ENCODE measurements at places on chromosomes 5 and 9.

- no peak for DNase-seq
These were observed 373.7 kb upstream of the CCNH start for GRCh38 chr5:87786471-87786870.

DNA sequence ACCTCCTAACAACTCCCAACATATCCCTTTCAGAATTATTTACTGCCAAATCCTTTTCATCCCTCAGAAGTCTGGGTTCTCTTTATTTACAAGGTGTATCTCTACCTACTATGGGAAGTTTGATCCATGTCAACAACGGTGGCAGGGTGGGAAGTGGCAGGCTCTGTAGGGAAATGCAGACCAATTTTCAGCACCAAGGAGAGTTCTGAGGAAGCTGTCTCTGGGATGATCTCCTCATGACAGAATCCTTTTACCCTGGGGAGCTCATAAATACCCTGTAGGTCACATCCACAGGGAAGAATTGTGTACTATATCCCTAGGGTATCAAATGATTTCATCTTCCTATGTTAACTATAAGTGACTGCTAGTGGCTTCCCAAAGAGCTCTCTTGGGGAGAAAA, 107.8 kb upstream of the NEK6 start:
- no peak for DNase-seq

- DNase-seq: no peak
These were observed 87.9 kb downstream of the EQTN start for GRCh38 chr9:27209034-27209433.

GRCh38 chr9:109320331-109320741, 523 bp downstream of the EPB41L4B start:
- DNase-seq: no peak

- no peak for DNase-seq
These were observed 3.8 kb downstream of the NDST1 start for GRCh38 chr5:150511578-150512367.

GRCh38 chr5:68347536-68347935, 132.0 kb downstream of the PIK3R1 start:
- DNase-seq: no peak

DNA sequence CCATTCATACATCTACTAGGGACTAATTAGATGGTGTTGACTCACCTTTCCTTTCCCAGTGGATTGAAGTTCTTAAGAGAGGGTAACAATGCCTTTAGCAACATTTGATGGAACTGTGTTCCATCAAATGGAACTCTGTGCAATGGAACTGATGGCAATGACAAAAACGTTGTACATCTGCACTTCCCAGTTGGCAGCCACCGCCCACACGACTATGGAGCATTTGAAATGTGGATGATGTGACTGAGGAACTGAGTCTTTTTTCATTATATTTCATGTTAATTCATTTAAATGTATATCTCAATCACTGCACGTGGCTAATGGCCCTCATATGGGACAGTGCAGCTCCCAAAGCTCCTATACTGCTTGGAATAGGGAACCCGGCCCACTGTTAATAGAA, 39.0 kb upstream of the ICE1 start:
- no peak for DNase-seq

DNA sequence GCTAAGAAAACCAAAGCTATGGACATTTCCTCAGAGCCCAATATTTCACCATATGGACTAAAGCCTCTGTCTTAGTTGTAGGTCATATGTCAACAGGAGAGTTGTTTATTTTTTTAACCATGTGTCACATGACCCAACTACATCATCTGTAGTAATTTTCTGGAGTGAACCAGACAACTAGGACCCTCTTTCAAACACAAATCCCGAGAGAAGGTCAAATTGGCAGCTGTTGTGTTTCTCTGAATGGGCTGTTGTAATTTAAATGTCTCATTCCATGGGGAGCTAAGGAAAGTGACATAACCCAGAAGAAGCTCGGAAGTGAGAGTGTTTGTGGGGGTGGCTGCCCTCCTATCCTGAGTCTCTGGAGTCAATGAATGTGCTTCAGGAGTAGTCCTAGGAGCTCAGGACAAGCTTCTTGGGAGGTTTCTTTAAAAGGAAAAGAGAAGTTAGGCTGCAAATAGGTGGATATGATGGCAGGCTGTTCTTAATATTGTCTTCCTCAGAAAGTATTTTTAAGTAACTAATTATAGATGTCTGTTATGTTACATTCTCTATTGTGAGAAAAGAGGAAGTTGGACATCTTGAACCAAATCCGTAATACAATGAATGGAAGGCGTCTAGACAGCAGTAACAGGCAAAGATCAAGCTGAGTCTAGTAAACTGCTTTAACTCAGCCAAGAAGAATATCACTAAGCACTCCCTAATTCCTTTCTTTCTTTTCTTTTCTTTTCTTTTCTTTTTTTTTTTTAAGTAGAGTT, 50.1 kb downstream of the TMEM167A start:
- no peak for DNase-seq

DNA sequence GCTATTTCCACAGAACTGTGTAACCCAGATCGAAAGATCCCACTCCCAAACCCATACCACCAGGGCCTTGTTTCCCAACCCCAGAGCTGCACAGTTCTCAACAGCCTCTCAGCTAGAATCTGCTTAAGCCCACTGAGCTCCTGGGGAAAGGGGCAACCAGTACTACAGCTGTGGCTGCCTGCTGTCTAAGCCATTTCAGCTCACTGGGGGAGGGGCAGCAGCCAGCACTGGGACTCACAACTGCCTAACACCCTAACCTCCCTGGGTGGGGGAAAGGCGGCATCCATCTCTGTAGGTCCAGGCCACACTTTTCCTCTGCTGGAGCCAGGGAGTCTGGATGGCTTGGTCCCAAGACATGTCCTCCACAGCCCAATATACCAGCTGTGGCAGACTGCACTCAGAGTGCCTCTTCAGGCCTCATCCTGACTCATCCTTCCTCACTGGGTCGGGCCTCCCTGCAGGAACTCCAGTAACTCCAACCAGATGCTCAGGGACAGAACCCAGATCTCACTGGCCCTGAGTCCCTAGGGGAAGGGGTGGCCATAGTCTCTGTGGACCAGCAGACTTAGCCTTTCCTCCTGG, 241.4 kb downstream of the HINT1 start:
- DNase-seq: no peak

GRCh38 chr9:78609450-78609849, 312.5 kb downstream of the PSAT1 start:
- DNase-seq: no peak

DNA sequence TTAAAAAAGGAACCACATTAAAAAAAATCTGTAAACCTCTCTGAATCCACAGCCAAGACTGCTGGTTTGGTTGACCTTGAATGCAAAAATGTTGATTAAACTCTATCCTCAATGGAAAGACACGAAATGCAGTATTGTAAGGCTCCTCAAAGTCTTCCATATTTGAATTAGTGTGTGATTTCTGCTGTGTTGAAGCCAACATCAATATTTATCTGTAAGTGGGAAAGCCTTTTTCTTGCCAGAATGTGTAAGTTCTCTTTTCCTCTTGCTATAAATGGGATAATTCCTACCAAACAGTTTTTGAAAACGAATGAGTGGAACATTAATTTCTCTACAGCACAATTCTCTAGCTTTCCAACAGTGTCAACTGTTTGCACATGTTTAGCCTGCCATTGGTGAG, 422.1 kb upstream of the TNC start:
- DNase-seq: no peak

DNA sequence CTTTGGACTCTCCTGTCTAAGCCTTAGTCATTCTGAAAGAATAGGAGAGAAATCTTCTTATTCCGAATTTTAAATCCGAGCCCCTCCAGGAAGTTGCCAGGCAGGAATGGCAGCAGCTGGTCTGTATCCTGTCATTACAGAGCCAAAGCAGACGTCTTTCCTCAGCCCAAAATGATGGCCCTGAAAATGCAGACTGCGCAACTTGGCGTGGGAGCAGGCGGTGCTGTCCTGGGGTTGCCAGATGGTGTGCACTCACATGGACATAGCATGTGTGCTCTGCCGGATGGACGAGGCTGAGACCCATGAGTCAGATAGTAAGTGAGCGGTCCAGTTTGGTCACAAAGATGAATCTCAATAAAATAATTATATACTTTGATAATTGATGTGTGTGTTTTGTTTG, 410.4 kb downstream of the KCTD16 start:
- DNase-seq: no peak

- no peak for DNase-seq
These were observed 31.6 kb upstream of the NAA35 start for GRCh38 chr9:85909390-85909789.

GRCh38 chr5:132766020-132766805, 10.8 kb downstream of the SEPTIN8 start:
- DNase-seq: no peak

DNA sequence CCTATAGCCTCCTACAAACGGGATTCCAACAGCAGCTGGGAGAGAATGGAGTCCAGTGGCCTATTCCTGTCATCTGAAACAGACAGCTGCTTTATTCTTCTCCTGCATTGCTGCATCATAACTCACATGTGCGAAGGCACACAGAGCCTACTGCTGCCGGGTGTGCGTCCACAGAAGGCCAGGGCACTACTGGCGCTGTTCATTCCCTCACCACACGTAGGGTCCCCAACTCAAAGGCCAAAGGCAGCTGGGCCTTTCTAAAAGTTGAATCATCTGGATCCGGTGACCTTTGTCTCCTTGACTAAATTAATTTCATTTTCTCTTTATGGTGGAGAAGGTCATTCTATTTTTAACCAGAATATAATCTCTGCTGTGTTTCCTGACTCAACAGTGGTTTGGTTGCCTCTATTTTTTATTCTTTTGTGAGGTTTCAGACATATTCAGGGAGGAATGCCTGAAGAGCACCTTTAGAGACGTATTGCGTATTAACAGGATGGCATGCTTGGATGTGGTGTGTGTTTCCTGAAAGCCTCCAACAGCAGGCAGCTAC, 10.8 kb upstream of the SPATA24 start:
- no peak for DNase-seq

DNA sequence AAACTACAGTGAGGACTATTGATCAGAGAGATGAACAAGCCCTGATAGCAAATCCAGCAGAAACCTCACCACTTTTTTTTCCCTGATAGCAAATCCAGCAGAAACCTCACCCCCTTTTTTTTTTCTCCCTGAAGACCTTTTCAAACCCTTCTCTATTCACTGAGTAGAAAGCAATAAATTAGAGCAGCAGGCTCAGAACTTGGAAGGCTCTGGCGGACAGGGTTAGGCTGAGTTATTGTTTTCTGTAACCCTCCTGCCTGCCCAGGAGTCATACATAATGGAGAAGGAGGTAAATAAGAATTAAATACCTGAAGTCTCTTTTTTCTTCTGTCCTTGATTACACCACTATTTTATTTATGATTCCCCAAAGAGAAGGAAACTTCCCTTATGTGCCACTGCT, 136.3 kb upstream of the SNX2 start:
- DNase-seq: no peak

DNA sequence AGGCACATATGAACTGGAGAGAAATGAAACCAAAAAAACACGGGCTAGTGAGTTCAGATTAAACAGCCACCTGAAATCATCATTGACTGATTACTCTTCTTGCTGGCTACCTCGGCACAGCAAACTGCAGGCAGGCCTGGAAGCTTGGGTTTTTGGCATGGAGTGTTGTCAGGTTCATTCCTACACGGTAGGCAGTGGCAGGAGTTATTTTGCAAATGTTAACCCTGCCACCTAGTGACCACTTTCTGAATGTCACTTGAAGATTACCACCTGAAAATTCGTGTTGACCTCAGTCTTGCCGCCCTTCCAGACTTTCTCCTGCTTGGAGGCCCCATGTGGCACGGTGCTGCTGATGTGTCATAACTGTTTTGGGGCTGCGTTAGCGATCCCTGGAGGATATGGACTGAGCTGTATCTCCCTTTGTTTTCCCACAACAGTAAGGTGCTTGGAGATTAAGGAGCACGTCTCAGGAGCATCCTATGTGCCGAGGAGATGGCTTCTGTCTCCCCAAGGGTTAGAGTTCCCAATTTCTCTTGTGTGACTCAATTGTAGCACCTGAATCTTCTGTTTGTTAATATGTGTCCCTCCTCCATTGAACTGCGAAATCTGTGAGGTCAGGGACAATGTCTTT, 12.7 kb upstream of the CD180 start:
- DNase-seq: no peak

DNA sequence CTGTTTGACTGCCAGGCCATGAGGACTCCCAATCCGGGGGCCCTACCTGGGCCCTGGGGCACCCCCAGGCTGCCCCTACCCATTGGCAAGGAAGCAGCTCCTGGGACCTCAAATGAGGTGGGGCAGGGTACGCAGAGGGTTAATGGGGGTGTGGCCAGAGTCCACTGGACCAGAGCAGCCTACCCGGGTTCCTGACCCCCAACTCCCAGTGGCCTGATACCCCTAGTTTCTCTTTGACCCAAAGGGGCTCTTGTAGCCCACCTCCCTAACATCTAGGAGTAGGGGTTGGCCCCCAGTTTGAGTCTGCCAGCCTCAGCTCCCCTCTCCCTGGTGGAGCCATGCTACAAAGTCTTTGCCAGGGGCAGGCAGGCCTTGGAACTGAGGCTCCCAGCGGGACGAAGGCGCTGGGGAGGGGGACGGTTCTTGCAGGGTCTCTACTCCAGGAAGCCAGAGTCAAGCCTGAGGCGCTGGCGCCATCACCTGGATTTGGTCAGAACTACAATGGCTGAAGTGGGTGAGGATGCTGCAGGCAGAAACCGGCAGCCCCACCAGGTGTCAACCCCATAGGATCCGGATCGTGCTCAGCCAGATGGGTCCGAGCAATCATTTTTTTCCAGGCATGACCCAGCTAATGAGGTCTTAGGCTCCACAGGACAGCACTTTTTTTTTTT, 8.4 kb upstream of the CERCAM start:
- DNase-seq: peak; percentile 19

DNA sequence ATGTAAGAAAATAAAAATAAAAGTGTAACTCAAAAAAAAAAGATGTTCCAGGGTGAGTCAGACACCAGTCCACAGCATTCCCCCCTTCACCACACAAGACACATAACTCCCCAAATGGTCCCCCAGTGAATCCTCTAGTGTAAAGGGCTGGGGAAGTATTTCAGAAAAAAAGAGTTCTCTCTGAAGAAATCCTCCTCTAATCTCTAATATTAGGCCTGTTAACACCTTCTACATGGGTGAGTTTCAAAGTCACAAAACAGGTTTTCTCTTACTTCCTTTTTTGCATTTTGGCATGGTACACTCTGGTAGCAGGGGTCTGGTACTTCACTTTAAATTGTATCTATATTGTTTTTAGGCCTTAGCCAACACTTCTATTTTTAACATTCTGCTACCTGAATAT, 28.2 kb downstream of the RNF145 start:
- no peak for DNase-seq

GRCh38 chr5:138353560-138354080, 1.1 kb downstream of the KDM3B start:
- no peak for DNase-seq

DNA sequence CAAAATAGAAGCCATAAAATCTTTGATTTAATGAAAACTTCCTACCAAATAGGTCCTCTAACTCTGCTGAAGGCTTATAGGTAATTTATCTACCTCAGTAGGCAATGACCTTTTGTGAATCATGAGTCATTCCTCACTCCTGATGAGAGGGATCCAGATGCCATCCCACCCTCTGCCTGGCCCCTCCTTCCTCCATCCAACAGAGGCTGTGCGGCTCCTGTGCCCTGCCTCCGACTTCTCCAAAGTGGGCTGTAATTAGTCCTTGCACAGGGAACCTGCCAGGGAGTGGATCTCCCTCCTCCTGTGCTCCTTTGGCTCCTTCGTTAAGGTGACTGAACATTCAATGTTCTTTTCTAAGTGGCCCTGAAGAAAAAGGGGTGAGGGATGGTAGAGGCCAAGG, 213.9 kb upstream of the TBCA start:
- DNase-seq: no peak

Data from activated CD8-positive, alpha-beta memory T cell treated with anti-CD3 and anti-CD28 coated beads for 1 hour (primary cell).